T-helper 17 cell (primary cell): ENCODE measurements at places on chromosomes 4 and X. TPM values are rescaled to one million over a fixed set of nuclear protein-coding genes. Genes with fewer than 3 reads are reported as not detected.
A peak's percentile ranks its signal among the peaks of the same experiment; 100 is the strongest.

GRCh38 chr4:10741961-10742699 is 57.6 kb upstream of the CLNK start:
- no peak for DNase-seq

Gene CCDC110
- not detected for total RNA-seq

Gene PGM2
- total RNA-seq, result 17.7 TPM

DNA sequence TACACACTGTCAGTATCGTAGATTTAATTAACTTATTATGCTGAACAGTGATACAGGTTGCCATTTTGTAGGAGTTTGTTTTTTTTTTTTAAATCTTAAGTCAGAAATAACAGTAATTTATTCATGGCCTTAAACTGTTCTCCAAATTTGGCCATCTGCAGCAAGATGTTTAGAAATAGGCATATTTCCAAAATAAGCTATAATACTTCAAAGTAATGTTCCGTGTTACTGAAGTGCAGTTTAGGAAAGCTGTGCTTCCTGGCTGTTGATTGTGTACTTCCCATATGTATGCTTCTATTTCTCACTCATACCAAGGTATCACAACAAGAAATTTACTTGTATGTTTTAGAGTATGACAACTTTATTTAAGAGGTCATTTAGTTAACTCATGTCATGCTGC is 28.9 kb downstream of the CPEB2 start:
- DNase-seq, result no peak

DNA sequence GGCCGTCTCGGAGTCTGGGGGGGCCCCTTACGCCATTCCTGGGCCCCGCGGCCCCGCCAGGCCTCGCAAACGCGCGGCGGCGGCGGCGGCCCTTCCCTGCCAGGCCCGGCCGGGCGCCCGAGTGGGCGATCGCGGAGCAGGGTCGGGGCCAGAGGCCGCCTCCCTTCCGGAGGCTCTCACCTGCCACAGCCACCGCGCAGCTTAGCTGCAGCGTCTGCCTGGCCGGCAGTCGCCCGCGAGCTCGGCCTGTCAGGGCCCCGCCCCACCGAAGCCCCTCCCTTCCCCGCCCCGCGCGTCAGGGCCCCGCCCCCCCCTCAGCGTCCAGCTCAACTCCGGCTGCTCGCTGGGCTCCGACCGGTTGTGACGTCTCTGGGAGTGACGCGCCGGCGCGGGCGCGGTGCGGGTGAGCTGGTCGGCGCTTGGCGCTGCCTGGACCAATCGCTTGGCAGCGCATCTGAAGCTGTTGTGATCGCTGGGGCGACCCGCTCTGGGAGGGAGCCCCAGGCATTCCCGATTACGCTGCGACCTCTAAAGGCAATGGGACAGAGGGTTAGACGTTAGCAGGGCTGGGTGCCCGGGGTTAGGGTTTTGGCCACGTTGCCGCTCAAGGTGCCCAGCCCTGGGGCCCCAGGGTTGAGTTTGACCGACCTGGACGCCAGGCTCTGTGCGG is at the start of gene SLC10A3:
SLC10A3 (minus strand) TSS at position 216 of the 670 bp plus-strand sequence. CDS start 1,689 bp downstream, outside the sequence.
- peak; percentile 86 for DNase-seq

DNA sequence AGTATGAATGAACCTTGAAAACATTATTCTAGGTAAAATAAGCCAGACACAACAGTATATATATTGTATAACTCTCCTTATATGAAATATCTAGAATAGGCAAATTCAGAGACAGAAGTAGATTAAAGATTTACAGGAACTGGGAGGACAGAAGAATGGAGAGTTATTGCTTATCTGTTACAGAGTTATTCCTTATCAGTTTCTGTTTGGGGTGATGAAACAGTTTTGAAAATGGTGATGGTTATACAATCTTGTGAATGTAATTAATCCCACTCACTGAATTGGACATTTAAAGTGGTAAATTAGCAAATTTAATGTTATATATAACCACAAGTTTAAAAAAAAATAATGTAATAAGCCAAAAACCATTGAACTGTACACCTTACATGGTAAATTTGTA is 14.5 kb upstream of the EXOC1 start:
- no peak for DNase-seq

- peak; percentile 12 for DNase-seq
Observed at GRCh38 chrX:72169008-72169728, 12.4 kb upstream of the PIN4 start.

DNA sequence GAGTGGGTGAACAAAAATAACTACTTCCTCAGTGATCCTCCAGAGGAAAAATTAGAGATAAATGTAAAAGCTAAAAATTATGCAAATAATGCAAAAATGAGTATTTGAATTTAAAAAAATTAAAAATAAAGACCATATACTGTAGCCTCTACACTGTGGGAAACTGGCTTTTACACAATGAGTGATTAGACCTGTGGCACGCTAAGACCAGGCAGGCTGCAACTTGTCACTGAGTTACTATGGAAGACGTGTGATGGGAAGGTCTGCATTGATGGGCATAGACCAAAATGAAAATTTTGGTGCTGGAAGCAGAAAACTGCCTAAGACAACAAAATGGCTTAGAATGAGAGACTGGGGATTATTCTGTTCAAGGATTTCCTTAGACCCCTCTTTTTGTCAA is 30.2 kb downstream of the BTC start:
- no peak for DNase-seq
